ENCODE measurements at places on chromosomes 6 and 20.

- DNase-seq: no peak
Measured at GRCh38 chr6:138238368-138238767, 20.1 kb upstream of the PBOV1 start.

DNA sequence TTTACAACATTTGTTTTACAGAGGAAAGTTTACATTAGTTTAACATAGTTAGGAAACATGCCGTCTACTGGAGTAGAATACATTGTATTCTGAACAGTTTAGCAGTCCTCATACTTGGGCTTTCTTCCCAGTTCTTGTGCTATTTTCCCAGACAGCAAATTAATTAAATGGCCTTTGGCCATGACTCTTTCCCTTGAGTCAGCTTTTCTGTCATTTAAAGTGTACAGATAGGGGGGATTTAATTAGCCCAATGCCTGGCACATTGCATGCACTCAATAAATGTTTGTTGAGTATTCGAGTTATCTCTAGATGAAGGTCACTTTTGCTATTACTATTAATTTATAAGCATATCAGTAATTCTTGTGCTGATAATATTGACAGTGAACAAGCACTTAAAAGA, 1.6 kb downstream of the TMEM244 start:
- DNase-seq: no peak

DNA sequence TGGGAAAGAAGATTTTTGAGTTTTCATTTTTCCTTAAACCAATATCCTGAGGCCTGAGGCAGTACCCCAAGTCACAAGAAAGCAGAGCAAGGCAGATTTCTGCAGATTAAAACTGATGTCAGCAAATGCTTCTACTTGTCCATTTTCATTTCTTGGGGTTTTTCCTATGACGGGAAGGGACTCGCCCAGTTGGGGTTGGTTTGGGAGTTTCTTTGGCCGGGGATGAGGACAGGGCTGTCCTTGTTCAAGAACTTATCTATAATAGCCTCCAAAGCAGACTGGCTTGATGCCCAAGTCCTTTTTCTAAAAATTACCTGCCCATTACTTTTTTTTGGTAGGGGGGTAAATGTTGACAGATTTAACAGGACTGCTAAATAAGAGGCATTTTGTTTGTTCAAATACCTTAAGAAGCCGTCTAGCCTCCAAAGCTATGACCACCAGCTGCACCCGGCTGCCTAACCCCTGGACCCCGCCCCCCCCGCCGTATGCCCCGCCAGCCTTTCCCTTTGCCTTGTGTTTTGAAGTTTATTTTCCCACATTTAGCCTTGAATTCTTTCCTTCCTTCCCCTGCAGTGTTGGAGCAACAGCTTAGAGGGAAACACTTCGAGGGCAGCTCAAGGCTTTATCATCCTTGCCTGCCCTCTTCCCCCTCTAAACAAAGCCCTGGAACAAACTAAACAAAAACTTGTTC, 2.5 kb downstream of the KCNK5 start:
- DNase-seq: no peak

GRCh38 chr6:82251942-82252341, 4.4 kb upstream of the IBTK start:
- no peak for DNase-seq

GRCh38 chr6:34657307-34657978, 39.1 kb downstream of the ILRUN start:
- DNase-seq: no peak

DNA sequence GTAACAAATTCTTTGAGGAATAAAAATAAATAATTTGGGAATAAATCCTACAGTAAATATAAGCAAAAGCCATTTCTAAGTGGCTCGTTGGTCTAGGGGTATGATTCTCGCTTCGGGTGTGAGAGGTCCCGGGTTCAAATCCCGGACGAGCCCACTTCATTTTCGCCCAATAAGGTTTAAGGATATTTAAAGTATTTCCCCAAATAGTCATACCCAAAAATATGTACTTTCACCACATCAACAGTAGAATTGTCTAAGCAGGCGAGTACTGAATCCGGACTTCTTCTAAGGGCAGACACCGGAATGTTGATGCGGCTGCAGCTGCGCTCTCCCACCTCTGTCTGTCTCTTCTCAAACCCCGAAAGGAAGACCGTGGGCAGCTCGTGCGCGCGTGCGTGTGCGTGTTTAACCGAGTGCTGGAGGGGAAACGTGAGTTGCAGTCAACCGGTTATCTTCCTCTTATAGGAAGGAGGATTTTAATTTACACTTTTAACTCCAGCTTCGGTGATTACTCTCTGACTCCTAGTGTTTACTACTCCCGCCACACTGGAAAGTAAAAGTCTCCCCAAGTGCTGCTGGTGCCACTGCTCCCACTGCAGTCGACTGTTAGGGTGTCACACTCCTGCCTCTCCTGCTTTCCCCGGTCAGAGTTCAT, 155.7 kb upstream of the PRSS16 start:
- peak; percentile 35 for DNase-seq
